ENCODE measurements at places on chromosomes 4 and X. TPM values are rescaled to one million over a fixed set of nuclear protein-coding genes. Genes with fewer than 3 reads are reported as not detected.

Gene NOX1
- total RNA-seq, result not detected

DNA sequence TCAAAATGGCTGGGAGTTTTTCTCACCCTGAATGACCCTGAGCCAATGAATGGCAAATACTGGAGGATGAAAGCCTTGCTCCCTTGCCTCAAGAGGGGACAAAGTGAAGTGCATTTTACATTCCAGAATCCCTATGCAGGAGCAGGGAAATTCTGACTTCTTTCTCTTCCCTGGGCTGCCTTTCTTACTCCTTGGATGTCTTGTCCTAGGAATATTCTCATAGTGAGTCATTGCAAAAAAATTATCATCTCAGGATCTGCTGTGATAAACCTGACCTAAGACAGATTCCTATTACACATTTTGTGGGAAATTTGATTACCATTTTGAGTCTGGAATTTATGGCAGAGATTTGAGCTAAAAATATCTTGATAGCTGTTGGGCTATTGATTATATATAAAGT is 199.9 kb downstream of the TMA16 start:
- no peaks in the 10 kb centered on the region for H3K27me3 ChIP-seq
- no peak overlapping the region for H3K4me3 ChIP-seq
- no peak for DNase-seq
- H3K4me1 ChIP-seq, result no peaks in the 10 kb centered on the region

DNA sequence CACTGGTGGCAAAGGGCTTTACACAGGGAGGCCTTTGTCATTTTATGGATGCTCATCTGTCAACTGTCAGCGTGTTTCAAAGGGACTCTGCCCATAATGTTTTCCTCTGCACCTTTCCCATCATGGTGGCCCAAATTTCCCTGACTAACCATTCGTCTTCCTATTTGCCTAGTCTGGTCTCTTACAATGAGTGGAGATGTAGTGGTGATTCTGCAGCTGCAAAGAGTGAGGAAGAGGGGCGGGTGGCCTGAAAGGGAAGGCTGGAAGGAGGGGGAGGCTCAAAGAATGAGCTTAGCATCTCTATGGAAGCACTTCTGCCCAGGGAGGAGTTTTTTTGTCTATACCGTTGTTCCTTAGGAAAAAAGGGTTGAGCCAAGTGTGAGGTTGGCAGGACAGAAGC is 447.5 kb downstream of the NKX6-1 start:
- no peaks in the 10 kb centered on the region for H3K27me3 ChIP-seq
- no peaks in the 10 kb centered on the region for H3K36me3 ChIP-seq
- H3K27ac ChIP-seq, result no peak overlapping the region

Gene HTR2C
- 0.07 TPM for total RNA-seq

- peaks cover 14% of the 10 kb centered on the region for H3K4me1 ChIP-seq
- no peak overlapping the region for H3K27ac ChIP-seq
- H3K36me3 ChIP-seq, result no peaks in the 10 kb centered on the region
- peaks cover 21% of the 10 kb centered on the region for H3K27me3 ChIP-seq
Measured at GRCh38 chr4:88158038-88158488, 376 bp downstream of the ABCG2 start.

DNA sequence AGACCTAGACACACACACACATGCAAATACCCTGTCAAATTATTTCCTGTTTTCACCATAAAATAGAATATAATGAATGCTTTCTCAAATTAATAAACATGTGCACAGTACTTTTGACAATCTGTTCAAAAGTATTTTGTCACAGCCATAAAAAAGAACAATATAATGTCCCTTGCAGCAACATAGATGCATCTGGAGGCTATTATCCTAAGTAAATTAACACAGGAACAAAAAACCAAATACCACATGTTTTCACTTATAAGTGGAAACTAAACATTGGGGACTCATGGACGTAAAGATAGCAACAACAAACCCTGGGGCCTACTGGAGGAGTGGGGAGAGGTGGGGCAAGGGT is 15.5 kb downstream of the RAB40A start:
- H3K4me3 ChIP-seq, result no peak overlapping the region
- H3K4me1 ChIP-seq, result no peaks in the 10 kb centered on the region
- DNase-seq, result no peak
- H3K27ac ChIP-seq, result no peak overlapping the region
- H3K36me3 ChIP-seq, result no peaks in the 10 kb centered on the region

GRCh38 chr4:44914748-44915147 is 188.4 kb upstream of the GNPDA2 start:
- no peaks in the 10 kb centered on the region for H3K4me1 ChIP-seq
- H3K27me3 ChIP-seq, result no peaks in the 10 kb centered on the region
- H3K36me3 ChIP-seq, result no peaks in the 10 kb centered on the region
- H3K27ac ChIP-seq, result no peak overlapping the region
- no peak for DNase-seq

Gene NHS
- 102 TPM for total RNA-seq

DNA sequence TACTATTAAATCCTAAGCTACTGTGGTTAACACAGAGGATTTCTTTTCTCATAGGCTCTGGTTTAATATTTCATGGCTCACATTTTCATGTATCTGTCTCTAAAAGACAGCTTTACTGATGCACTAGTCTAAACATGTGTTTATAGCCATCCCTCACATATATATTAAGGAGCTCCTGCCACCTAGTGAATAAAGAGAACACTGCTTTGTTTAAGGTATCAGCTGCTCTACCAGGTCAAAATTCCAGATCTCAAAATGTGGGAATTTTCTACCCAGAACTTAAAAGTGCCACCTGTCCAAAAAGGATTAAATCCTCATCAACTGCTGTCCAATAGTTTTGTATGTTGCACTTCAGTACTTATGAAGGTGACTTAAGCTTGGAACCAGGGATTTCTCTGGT is 188.5 kb upstream of the TEX13C start:
- H3K4me3 ChIP-seq, result no peak overlapping the region
- no peaks in the 10 kb centered on the region for H3K27me3 ChIP-seq
- no peak for DNase-seq
- H3K27ac ChIP-seq, result no peak overlapping the region
- no peaks in the 10 kb centered on the region for H3K36me3 ChIP-seq
- H3K4me1 ChIP-seq, result no peaks in the 10 kb centered on the region

Gene ELF4
- 4.8 TPM for total RNA-seq

- no peaks in the 10 kb centered on the region for H3K36me3 ChIP-seq
- DNase-seq, result no peak
- H3K27ac ChIP-seq, result no peak overlapping the region
- no peak overlapping the region for H3K4me3 ChIP-seq
- H3K4me1 ChIP-seq, result no peaks in the 10 kb centered on the region
Measured at GRCh38 chr4:112189754-112190153, 41.8 kb upstream of the AP1AR start.

- no peak for DNase-seq
- H3K4me3 ChIP-seq, result no peak overlapping the region
- no peak overlapping the region for H3K27ac ChIP-seq
- no peaks in the 10 kb centered on the region for H3K4me1 ChIP-seq
- no peaks in the 10 kb centered on the region for H3K36me3 ChIP-seq
- H3K27me3 ChIP-seq, result peaks cover 13% of the 10 kb centered on the region
Measured at GRCh38 chrX:39883666-39884065, 214.1 kb downstream of the BCOR start.

Gene MAGEA11
- not detected for total RNA-seq

Gene GPR50
- total RNA-seq, result 0.64 TPM
